NCI-H2227 treated with DMSO at 0.1 percent for 48 hours (cell line): ENCODE measurements at places on chromosomes 6 and 20.

DNA sequence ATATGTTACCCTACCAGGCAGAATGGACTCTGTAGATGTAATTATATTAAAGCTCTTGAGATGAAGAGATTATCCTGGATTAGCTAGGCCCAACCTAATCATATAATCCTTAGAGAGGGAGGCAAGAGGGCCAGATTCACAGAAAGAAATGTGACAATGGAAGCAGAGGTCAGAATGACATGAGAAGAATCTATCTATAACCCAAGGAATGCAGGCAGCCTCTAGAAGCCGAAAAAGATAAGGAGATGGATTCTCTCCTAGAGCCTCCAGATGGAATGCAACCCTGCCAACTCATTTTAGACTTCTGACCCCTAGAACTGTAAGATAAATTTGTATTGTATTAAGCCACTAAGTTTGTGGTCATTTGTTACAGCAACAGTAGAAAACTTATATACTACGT, 12.3 kb downstream of the PXT1 start:
- no peak for DNase-seq

- no peak for DNase-seq
These were observed 108.6 kb downstream of the CHD6 start for GRCh38 chr20:41509316-41510200.

DNA sequence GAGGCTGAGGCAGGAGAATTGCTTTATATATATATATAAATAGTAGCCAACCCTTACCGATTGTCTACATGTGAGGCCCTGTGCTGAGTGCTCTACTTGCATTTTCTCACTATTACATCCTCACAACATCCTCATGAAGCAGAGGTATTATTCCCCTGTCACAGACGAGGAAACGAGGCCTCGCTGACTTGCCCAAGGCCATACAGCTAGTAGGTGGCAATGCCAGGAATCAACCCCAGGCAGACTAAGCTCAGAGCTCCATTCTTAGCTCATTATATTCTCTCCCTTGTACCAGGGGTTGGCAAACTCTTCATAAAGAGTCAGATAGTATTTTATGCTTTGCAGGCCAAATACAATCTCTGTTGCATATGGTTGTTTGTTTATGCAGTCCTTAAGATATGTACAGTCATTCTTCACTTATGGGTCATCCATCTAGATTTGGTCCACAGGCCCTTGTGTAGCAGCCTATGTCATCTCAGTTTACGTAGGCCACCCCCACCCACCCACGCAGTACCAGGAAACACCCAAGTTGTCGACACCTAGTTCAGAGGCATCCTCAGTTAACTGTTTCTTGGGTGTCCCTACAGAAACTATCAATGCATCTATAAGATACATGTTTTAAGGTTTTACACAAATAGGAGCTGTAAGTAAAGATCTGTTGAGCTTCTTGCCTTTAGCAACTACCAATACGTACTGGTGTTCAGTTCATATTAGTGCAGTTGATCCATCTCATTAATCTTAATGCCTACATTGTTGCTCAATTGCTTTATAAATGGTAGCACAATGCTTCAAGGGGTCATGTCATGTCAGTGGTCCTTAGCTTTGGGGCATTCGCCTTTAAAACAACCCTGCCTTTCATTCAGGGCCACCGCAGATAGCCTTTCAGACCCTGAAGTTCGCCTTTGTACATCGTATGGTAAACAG, 3.0 kb downstream of the CASS4 start:
- DNase-seq = no peak

- no peak for DNase-seq
These were observed 12.9 kb upstream of the EZR start for GRCh38 chr6:158832026-158832425.

GRCh38 chr6:135797361-135797760, 54.1 kb upstream of the PDE7B start:
- no peak for DNase-seq

GRCh38 chr20:4869290-4870193, 131.8 kb downstream of the SLC23A2 start:
- DNase-seq = no peak

DNA sequence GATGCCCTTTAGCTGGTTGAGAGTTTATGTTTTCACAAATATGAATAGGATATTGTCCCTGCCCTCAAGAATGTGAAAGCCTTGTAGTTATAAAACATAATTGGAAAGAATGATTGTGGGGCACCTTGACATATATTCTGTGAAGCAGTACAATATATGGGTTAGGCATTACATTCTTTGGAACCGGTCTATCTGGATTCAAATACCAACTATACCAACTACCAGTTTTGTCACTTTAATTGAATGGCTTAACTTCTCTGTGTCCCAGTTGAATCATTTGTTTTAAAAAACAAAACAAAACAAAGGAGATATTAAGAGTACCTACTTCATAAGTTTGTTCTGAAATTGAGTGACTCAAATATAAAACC, 146.5 kb downstream of the TBC1D32 start:
- no peak for DNase-seq

DNA sequence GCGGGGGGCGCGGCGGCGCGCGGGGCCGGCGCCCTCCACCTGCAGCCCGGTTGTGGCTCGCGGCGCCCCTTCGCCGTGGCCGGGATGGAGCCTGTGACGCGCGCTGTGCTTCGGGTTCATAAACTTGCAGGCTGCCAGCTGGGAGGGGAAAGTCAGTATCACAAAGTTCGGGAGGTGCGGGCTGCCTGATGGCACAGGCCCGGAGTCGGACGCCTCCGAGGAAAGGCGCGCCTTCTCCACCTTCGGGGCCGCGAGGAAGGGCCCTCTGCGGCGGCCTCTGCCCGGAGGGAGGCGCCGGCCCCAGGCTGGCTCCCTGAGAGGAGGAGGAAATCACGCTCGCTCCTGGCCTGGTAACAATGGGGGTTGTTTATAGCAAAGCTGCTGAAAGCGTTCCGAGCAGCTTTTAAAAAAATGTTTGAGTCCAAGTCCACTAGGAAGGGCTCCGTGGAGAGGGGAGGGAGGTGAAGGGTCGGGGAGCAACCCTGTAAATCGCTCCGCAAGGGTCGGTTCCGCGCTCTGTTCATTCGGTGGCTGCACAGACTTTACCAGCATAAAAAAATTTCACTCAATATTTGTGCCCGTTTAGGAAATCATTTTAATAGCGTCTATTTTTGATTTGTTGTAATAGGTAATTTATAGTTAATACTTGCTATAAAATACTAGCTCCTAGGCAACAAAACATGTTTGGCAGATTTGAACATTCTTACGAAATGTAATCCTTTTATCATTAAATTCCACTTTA, 1.0 kb downstream of the AFDN start:
- no peak for DNase-seq

- no peak for DNase-seq
These were observed 236.3 kb downstream of the HAO1 start for GRCh38 chr20:7703996-7704395.

DNA sequence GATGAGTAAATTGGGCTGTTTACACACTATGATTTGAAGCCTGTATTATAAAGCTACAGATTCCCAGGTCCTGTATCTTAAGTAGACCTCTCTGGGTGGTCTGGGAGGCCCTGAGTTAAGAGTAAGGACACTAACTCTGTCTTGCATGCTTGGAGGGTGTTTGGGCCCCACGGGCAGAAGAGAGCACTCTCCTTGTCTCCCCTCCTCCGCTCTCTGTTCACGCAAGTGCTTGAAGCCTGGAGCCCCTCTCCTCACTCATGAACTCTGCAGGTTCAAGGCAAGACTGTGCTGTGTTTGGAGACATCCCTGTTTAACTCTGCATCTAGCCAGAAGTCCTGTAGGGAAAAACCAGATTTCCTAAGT, 154.0 kb downstream of the ZDHHC14 start:
- DNase-seq = no peak

DNA sequence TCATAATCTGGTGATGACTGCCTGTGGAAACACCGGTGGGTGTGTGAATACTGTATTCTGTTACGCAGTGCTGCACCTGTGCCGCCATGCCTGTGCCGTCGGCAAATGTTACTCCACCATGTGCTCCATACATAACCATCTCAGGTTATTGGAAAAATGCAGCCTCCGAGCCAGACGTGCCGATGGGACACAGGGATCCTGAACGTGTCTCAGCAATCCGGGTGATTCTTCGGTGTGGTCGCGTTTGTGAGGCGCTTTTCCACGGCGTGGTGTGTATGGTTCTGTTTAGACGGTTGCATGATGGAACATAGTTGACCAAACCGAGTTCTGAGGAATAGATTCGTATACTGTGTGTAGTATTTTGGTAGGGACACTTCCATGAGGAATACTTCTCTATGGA, 130.3 kb downstream of the SMOC2 start:
- no peak for DNase-seq

DNA sequence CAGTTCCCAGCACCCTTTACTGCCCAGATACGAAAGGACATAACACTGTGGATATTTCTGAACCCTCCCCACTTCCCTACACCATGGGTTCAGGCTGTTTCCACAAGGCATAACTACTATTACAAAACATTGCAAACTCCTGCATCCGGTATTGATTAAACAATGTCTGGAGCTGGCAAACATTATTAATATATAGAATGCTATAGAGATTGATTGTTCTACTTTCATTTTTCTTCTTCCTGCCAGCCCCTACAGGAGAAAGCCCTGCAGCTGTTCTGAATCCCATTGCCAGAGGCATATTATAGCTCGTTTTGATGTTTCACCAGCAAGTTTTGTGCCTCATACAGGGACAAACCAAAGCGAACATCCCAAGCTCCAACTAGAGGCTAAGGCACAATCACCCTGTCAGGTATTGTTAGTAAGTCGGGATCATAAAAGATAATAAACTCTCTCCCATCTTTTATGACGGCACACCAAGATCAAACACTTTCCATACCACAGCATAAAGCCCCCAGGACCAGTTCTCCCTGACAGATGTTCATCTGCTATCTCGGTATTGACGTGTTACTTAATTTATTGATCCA, 331.1 kb upstream of the NT5E start:
- DNase-seq = no peak

DNA sequence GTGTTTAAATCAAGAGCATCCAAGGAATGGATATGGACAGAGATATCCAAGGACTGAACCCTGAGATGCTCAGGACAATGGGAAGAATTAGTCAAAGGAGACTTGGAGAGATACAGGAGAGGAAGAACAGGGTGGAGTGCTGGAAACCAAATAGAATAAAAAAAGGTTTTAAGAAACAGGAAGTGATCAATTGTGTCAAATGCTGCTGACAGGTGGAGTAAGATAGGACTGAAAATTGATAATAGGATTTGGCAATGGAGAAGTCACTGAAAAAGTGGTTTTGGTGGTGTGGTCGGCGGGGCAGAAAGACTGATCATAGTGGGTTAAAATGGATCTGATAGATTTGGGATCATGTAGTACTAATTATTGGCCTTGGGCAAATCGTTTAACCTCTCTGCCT, 37.9 kb upstream of the PNRC1 start:
- DNase-seq = no peak

GRCh38 chr20:23144856-23145255, 58.7 kb upstream of the CD93 start:
- no peak for DNase-seq

GRCh38 chr6:111673937-111674336, 68.3 kb upstream of the TRAF3IP2 start:
- DNase-seq = no peak
